ENCODE measurements at places on chromosomes 3 and 15.

- no peak for DNase-seq
These were observed 23.1 kb upstream of the LEKR1 start for GRCh38 chr3:156802821-156803606.

DNA sequence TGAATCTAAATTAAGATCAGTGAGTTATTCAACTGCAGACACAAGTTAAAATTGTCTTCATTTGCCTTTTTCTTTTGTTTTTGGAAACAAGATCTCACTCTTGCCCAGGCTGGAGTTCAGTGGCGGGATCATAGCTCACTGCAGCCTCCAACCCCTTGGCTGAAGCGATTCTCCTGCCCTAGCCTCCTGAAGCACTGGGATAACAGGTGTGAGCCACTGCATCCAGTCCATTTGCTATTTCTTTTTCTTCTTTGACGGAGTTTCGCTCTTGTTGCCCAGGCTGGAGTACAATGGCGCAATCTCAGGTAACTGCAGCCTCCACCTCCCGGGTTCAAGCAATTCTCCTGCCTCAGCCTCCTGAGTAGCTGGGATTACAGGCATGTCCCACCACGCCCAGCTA lies 10.3 kb downstream of the RNF168 start:
- DNase-seq, result no peak

DNA sequence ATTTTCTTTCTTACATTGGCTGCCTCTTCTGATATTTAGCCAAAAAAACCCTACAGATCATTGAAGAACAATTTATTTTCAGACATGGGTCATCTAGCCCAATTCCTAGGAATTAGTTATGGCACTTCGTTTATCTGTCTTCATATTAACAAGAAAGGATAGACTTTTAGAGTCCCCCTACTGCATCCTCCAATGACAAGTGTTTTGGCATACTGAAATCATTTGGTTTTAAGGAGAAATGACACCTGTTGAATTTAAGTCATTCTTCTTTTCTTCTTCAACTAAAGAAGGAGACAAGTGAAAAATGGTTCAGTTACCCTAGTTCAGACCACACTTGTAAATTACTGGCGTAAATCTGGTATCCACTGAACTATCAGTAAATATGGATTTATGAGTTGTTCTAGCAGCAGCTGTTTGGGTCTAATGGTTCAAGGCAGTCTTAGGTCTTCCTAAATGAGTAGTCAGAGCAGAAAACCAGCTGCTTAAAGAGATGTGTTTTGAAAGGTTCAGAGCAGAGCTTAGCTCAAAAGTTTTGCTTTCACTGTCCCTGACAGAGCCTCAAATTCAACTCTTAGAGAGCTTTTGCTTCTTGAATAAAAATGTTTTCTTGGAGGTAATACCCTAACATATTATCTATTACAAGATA lies 5.6 kb downstream of the VGLL3 start:
- DNase-seq, result no peak

DNA sequence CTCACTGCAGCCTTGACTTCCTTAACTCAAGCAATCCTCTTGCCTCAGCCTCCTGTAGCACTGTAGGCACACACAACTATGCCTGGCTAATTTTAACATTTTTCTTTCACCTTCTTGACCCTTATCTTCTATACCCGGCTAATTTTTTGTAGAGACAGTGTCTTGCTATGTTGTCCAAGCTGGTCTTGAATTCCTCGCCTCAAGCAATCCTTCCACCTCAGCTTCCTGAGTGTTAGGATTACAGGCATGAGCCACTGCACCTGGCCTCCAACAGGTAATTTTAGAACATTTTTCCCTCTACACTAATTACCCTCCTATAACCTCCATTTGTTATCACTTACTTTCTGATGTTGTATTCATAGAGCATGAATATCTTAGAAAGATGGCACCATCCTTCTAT lies 60.3 kb downstream of the SPG11 start:
- DNase-seq, result no peak

DNA sequence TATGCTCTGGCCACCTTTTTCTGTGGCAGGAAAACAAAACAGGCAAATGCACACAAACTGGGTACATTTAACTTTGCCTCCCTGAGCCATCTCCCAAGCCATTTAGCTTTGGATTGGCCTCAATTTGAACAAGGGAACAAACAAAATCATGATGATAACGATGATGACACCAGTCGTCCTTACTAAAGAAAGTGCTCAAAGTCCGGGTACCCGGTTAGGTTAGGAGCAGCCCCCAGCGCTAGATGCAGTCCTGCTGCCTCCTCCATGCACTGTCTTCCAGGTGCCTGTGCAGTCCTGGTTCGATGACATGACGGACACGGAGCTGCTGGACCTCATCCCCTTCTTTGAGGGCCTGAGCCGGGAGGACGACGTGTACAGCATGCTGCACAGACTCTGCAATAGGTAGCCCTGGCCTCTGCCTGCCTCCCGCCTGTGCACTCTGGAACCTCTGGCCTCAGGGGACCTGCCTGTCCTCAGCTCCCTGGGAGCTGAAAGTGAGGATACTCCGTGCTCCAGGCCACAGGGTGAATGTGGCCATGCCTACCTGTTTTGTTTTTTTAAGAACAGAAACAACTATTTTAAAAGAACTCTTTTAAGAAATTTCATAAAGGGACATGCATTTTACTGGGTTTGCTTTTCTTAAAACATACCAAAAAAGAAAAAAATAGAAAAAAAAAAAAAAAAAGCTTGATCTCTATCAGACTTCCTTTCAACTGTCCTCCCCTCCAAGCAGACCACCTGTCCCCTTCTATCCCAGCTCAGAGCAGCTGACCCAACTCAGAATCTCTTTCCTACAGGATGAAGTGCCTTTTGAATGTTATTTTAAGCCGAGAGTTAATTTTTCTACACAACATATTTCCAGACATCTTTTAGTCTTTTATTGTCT lies 9.9 kb upstream of the VILL start:
- no peak for DNase-seq

- DNase-seq, result no peak
These were observed 75.0 kb downstream of the SEMA5B start for GRCh38 chr3:122952520-122952919.

DNA sequence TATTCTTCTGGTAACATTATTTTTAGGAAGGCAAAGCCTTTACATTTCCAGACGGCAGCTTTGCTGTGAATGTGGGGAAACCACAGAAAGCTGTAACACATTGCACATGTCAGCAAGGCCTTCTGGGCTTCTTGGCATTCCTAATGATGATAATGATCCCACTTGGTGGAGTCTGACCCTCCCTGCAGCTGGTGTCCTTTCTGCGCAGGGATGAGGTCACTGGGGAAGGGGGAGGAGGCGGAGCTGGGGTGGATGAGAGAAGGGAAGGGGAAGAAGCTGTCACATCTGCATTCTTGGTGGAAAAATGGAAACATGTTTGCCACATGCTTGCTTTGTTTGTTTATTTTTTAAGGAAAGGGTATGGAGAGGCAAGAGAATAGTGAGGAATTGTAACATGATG lies 68.6 kb downstream of the FILIP1L start:
- no peak for DNase-seq

DNA sequence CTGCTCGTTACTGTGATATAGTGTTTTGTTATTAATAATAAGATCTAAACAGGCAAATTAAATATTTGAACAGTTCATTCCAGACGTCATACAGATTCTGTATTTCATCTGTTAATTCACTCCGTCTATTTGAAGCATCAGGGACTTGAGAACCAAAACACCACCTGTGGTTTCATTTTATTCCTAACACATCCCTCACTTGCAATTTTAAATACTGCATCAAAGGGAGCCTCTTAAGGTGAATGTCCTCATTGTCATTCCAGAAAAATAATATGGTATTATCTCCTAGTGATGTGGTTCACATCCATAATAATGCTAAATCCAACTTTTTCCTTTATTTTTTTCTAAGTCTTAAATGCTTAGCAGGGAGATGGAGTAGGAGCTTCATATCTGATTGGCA lies 1390.9 kb upstream of the CADM2 start:
- no peak for DNase-seq

- no peak for DNase-seq
These were observed 27.5 kb downstream of the NR1I2 start for GRCh38 chr3:119809249-119810017.

- DNase-seq, result no peak
These were observed 1121.2 kb downstream of the NSUN3 start for GRCh38 chr3:95184038-95184437.

- peak; percentile 58 for DNase-seq
These were observed 3.9 kb downstream of the CRYGS start for GRCh38 chr3:186540221-186540834.

DNA sequence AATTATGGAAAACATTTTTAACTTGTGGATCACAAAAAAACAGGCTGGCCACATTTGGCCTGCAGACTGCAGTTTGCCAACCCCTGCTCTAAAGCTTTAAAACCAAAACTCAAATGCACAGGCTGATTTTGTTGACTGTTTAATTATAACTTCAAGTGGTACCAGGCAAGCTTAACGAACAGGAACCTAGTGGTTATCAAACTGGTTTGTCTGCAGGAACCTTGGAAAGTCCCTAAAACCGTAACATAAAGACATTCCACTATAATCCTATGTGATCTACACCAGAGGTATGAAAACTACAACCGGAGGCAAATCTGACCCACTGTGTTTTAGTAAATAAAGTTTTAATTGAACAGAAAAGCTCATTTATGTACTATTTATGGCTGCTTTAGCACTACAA lies 52.4 kb downstream of the TBL1XR1 start:
- no peak for DNase-seq

DNA sequence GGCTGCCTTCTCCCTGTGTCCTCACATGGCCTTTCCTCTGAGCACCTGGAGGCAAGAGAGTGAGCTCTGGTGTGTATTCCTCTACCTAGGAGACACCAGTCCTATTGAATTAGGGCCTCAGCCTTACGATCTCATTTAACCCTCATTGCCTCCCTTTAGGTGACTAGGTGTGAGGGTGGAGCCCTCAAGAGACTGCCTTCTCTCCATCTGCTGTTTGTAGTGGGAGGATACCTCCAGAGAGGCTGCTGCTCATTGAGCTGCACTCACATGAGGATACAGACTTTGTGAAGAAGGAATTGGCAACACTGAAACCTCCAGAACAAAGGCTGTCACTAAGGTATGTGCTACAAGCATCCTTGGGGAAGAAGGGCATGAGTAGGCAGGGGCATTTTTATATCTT lies at the start of gene CCR8:
Gene CCR8 (plus strand): TSS at position 217 of the 400 bp plus-strand sequence. CDS start 2,623 bp downstream, outside the sequence.
- no peak for DNase-seq

DNA sequence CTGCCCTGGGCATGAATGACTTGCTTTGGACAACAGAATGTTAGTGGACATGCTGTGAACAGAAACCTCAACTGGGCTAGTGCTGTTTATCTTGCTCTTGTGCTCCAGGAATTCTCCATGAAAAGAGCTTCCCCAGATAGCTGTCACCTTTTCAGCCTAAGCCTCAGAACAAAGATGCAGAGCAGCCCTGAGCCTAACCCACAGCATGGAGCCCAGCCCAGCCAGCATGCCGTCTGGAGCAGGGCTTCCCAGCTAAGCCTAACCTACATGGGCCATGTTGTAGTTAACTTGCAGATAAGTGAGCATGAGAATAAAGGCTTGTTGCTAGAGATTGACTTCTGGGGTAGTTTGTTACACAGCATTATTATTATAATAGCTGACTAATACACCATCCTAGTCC lies 48.9 kb downstream of the SCN5A start:
- DNase-seq, result no peak

DNA sequence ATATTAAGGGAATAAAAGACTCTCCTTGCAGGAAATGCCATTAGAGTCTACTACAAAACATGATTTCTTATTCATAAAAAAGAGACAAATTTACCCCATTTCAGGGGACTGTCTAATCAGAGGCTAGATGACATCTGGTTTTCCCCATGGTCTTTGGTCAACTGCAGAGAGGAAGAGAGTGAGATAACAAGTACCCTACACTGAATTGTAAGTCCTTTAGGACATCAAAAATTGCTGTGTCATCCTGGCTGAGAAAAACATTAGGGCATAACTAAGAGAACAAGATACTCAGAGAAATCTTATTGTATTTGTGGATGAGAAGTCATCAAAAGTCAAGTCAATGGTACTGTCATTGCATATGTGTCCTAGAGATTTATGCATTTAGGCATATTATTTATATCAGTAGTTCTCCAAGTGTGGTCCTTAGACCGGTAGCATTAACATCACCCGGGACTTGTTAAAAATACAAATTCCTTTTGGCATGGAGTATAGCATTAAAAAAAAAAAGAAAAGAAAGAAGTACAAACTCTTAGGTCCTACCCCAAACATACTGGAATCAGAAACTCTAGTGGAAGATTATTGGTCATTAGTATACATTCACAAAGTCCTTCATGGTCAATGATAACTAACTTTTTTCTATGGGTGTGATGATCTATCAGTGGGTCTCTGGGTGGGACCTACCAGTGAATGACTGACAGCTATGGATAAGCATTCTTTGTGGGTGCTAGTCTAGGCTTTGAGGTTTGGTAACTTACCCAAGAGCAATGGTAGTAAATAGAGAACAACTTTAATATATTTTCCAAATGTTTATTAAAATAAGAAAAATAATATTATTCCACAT lies 29.0 kb upstream of the TBC1D5 start:
- DNase-seq, result no peak

- no peak for DNase-seq
These were observed 92.8 kb upstream of the DCBLD2 start for GRCh38 chr3:98994128-98994762.

GRCh38 chr3:166879661-166880060 lies 500.4 kb downstream of the ZBBX start:
- no peak for DNase-seq

DNA sequence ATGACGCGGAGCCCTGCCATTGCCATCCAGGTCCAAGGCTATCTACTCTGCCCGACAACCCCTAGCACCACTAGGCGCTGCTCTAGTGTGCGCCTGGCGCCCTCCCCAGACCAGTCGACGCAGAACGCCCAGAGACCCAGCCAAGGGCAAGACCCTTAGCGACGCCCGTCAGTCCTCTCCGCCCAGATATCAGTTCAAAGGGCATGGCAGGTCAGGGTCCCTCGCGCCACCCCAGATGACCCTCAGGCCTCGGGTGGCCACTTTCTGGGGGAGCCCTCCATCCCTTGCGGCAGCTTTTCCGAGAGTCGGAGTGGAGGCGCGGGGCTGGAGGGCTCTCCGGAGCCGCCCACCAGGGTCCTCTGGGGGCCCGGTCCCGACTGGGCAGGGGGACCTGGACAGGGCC lies 371 bp upstream of the CLSTN2 start:
- DNase-seq, result no peak
